Esophagus mucosa (tissue), 1 donor: ENCODE measurements at places on chromosomes 12 and 14. TPM values are rescaled to one million over a fixed set of nuclear protein-coding genes. Genes with fewer than 3 reads are reported as not detected.

Gene MOAP1
- 4.6 TPM for total RNA-seq

- no peak for ATAC-seq
Observed at GRCh38 chr12:41919526-41920261, 225.0 kb downstream of the GXYLT1 start.

DNA sequence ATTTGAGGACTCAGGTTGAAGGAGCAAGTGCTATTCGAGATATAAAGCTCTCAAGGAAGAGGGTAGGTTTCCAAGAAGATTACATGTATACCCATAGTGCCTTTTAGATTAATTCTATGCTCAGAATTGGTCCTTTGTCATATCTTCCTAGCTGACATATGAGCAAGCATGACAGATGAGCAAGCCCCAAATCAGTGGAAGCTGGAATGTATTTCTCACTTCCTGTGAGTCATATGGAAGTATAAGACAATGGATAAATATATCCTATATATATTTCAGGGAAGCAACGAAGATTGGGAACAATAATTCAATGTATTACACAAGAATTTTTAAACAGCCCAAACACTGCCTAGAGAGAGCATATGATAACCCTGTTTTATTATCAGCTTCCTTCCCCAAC lies 674.1 kb upstream of the ATXN7L3B start:
- no peak for ATAC-seq

DNA sequence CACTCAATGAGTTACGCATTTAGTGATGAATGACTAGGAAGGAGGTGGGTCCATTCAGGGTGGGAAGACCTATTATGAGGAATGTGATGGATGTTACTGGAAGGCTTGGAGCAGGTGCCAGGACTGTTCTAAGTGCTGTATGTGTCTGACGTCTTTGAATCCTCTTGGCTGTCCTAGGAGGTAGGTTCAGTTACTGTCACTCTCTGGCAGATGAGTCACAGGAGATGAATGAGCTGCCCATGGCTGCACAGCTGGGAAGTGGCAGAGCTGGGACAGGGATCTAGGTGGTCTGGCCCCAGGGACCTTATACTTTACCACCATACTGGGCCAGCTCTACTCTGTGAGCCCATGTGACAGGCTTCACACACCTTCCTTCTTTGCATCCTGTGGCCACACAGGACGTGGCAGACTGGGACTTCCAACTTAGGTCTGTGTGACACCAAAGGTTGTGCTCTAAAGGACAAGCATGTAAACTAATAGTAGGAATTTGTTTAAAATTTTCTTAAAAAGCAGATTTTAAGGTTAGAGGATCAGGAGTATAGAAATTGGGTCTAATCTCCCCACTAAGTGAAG lies 24.0 kb downstream of the TCTN1 start:
- ATAC-seq, result peak; percentile 23

- peak; percentile 45 for ATAC-seq
Observed at GRCh38 chr14:24673534-24674203, 39.7 kb upstream of the GZMB start.

Gene ACSS3
- 0.68 TPM for total RNA-seq

Gene ARHGAP9
- 2.0 TPM for total RNA-seq

DNA sequence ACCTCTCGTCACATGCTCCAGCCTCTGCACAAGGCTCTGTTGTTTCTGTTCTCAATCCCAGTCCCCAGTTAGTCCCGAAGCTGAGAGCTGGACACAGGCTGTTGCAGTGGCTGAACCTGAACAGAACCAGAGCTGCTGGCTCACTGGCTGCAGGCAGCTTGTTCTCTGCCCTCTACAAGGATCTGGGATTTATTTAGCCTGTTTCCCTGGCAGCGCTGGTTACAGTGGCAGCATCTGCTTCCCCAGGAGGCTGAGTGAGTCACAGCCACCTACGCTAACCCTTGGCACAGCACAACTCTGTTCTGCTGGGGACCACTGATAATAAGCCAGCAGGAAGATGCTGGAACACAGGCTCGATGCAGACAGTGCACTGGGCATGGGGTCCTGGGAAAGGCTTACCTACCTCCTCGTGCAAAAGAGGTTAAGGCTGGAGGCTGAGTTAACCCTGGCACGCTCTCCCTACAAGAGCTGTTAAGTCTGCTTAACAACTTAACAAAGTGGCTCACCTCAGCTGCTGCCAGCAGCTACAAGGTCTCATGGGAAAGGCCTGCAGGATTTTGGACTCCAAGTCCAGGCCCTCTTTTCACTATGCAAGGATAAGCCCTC lies 299.6 kb downstream of the PCNX1 start:
- ATAC-seq, result peak; percentile 75
